ENCODE measurements at places on chromosomes 6 and 20.

DNA sequence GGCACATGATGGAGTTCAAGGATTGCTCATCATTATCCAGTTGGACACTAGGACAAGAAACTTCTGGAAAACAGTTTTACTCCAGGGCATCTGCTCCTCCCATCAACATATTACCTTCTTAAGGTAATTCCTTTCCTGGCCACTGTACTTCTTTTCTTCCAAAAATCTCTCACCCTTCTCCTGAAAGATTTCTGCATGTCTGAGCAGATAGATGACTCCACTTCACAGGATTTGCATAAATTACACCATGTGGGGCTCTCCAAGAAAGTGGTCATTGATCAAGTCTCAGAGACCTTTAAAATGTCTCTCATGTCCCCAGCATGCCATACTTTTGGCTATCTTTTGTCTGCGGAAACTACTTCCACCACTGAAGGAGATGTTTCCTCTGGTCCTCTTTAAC, 103.2 kb upstream of the TNFAIP3 start:
- no peak for DNase-seq

DNA sequence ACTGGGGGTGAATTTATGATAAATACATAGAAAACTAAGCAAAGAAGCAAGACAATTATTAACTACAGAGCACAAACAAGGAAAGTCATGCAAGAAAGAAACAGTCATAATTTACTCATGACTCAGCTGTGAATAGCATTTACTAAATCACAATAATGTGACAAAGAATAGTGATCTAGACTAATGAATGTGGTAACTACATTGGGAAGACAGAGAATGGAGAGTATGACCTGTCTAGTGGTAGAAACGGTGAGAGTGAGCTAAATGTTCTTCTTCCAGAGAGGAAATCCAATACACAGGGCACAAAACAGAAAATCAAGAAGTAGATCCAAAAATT, 153.5 kb upstream of the DST start:
- no peak for DNase-seq

DNA sequence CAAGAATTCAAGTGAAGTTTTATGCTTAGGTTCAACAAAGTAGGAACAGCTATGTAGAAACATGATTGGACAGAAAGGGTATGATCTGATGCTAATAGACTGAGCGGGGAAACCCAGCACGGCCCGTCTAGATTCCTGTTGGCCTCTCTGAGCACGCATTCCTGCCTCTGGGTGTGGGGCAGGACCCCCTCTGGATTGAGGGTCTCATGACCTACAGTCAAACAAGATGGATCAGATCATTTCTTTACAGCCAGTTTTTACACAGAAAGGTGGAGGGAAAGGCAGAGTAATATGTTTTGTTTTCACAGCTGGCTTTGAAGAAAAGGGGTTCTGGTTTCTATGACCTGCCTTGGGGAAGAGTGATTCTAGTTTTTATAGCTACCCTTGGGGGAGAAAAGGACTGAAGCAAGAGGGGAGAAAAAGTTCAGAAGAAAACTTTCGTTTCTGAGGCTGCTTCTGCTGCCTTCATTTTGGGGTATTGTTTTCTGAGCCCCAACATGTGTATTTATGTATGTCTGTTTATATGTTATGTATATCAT, 99.6 kb upstream of the SLC22A16 start:
- DNase-seq: no peak

GRCh38 chr6:157096105-157096504, 227.2 kb downstream of the TMEM242 start:
- DNase-seq: no peak

- no peak for DNase-seq
These were observed 755.8 kb downstream of the PRIM2 start for GRCh38 chr6:58073263-58073662.

DNA sequence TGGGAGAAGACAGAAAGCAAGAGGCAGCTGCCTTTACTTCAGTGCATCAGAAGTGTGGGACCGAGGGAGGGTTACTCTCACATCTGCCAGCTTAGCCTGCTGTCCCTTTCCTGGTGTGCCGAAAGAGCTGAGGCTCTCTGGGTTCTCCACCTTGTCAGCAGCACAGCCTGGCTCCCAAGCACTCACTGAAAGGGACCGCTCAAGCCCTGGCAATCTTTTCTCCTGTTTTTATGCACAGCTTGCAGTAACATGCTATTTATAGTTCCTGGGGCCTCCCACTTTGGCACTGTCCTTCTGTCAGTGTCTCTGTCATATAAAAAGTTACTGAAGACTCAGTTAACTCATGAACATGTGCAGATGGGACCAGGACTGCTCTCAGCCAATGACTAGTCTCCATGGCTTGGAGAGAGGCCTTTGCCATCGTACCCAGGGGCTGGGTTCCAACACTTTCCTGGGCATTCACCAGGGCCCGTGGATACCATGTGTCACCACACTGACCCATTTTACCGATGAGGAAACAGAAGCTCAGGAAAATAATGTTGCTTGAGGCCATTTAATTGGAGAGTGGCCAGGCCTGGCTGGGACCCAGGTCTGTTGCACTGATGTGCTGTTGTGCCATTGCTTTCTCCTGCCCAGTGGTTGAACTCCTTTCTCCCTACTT, 46.2 kb downstream of the PANK2 start:
- DNase-seq: peak; percentile 79

DNA sequence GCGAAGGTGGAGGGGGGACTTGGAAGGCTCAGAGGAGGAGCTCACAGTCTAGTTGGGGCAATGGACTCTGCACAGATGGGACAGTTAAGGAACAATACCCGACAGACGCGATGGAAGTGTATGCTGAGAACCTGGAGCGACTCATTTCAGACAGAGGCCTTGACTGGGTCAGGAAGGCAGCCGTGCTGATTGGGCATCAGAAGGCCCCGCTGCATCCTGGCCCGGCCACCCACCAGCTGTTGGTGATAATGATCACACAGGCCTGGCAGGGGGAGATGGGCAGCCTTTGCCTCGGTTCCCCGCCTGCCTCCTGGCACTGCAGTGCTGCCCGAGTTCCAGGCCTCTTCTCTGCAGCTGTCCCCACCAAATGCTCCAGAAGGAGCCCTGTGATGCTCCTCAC, 62.4 kb downstream of the MDGA1 start:
- no peak for DNase-seq

DNA sequence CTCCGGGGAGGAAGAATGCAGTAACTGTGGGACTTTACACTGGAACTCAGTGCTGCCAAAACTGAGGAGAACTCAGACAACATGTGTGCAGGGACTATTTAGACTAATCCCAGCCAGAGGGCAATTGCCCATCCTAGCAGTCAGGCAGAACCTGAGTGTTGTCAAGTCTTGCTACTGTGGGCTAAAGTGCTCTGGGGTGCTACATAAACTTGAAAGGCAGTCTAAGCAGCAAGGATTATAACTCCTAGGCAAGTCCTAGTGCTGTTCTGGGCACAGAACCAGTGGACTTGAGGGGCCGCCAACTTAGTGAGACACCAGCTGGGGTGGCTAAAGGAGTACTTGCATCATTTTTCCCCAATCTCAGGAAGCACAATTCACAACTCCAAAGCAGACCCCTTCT, 363.8 kb upstream of the PTCHD4 start:
- DNase-seq: no peak

- peak; percentile 70 for DNase-seq
These were observed 426.5 kb downstream of the CD83 start for GRCh38 chr6:14543971-14544585.

- DNase-seq: no peak
These were observed 178.9 kb upstream of the ARID1B start for GRCh38 chr6:156598071-156598854.

- peak; percentile 75 for DNase-seq
These were observed 22.4 kb upstream of the RIMS4 start for GRCh38 chr20:44832724-44833123.

Measured in NCI-H2171 treated with DMSO at 0.1 percent for 48 hours (cell line).